Stimulated activated CD4-positive, alpha-beta T cell treated with anti-CD3 and anti-CD28 coated beads, Interleukin-1b, Interleukin-23, amount 100 ng/mL, for 1 hour (primary cell): ENCODE measurements at places on chromosomes 11 and 22.

DNA sequence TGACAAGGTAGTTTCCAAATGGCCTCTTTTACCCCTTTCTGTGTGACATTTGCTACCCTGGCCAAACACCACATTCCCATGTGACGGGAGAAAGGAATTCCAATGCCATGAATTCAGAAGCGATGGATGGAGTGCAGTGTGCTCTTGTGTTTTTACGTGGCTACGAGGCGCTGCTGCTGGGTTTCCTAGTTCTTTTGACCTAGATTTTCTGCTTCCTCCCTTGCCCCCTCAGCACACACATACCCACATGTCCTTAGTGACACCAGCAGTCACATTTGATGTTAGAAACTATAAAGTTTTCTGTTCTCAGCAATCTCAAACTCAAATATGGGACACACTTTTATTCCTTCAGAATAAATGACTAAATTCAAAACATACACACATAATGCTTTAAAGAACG is 7.8 kb upstream of the TMA7B start:
- no peak for DNase-seq

DNA sequence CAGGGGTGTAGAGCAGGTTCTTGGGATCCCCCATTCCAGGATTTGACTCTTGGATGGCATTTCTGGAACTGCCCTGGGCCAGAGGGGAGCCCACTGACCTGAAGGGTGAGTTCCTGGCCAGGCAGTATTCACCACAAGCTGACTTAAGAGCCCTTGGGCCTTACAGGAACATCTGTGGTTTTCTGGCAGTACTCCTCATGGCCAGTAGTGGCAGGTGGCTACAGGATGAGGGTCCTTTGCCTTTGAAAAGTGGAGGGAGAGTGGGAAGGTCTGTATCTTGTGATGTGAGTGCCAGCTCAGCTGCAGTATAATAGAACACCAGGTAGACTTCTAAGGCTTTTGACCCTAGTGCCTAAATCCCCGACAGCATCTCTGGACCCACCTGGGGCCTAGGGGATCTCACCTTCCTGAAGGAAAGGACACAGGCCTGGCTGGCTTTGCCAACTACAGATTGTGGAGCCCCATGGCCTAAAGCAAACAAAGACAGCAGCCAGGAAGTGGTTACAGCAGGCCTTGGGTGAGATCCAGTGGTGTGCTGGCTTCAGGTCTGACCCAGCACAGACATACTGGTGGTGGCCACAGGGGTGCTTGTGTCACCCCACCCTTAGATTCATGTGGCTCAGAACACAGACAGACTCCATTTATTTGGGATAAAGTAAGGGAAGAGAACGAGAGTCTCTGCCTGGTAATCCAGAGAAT is 9.0 kb downstream of the OR51S1 start:
- no peak for DNase-seq

DNA sequence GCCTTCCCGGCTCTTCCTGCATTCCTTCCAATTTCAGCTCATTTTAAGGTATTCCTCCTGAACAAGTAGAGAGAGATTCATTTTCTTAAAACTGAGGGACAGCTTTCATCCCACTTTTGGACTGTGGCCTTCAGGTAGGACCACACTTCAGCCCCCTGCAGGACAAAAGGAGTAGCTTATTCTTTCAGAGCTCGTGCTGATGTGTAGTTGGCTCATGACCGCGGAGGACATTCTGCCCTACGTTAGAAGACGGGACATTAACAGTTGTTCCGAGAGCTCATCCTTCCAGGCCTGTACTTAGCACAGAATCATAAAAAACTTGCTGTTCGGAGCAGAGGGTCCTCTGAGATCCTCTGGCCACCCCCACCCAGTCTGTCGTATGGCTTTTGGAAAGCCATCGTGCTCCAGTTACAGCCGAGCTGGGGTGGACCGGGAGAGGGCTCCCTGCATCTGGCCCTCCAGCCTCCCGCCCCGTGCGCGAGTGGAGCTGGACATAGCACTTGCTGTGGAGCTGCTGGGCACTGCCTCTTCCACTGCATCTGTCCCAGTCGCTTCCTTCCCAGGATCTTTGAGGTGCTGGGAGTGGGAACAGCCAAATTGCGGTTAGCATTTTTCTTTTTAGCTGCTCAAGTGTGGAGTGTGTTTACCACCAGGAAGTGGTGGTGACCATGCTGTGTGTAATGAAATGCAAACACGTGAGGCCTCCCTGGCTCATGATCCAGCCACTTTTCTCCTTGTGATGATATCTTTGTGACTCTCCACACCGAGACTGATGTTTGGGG is 250.3 kb downstream of the TBC1D22A start:
- no peak for DNase-seq

- no peak for DNase-seq
Measured at GRCh38 chr11:86681483-86681756, 9.0 kb upstream of the ME3 start.

- DNase-seq, result no peak
Measured at GRCh38 chr11:63445118-63445517, 45.8 kb downstream of the PLAAT5 start.

DNA sequence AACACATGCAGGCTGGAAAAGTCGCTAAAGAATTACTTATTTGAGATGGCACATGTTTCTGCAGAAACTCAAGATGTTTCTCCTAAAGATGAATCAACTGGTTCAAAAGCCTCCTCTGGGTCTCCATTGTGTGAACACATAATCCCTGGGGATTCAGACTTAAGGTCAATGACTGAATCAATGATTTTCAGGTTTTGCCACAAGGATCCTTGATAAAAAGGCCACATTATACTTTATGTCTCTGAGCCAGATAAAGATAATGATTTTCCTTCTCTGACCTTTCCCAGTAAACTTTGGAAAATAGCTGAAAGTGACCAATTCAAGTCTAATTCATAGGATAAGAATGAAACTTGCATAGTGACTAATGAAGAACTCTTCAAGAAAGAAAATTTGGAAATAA is 2.3 kb upstream of the XKR3 start:
- DNase-seq, result no peak

- DNase-seq, result no peak
Measured at GRCh38 chr22:48869161-48869560, 958.5 kb downstream of the BRD1 start.

GRCh38 chr11:19912115-19912957 is 199.7 kb downstream of the NAV2 start:
- no peak for DNase-seq
